ENCODE measurements at places on chromosomes 4 and X.
A peak's percentile ranks its signal among the peaks of the same experiment; 100 is the strongest.

DNA sequence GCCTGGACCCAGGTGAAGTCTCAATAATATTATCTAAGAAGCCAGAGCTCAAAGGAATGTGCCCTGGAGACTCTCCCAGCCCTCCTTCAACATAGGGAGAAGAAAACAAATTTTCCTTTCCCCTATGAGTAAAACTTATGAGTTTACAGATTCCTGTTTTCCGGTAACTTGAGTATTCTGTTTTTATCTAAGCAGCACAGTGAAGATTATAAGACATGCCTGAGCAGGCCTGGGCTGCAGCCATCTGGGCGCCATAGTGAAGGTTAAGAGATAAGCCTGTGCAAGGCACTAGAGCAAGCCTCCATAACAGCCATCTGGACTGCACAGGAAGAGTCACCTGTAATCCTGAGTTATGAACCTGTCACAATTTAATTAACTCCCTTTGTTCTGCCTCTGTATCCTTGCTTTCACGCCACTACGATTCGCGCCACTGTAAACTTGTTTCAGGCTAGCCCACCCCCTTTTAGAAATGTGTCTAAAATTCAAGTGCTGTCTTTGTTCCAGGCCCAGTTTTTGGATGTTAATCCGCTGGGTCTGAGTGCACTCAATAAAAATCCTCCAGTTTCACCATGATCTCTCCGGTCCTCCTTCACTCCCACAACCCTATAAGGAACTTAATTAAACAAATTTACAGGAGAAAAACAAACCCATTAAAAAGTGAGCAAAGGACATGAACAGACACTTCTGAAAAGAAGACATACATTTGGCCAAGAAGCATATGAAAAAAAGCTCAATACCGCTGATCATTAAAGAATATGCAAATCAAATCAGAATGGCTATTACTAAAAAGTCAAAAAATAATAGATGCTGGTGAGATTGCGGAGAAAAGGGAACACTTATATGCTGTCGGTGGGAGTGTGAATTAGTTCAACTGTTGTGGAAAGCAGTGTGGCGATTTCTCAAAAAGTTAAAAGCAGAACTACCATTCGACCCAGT, 189.5 kb downstream of the APBB2 start:
- DNase-seq = no peak

- DNase-seq = no peak
Observed at GRCh38 chr4:88718098-88718497, 20.5 kb upstream of the NAP1L5 start.

DNA sequence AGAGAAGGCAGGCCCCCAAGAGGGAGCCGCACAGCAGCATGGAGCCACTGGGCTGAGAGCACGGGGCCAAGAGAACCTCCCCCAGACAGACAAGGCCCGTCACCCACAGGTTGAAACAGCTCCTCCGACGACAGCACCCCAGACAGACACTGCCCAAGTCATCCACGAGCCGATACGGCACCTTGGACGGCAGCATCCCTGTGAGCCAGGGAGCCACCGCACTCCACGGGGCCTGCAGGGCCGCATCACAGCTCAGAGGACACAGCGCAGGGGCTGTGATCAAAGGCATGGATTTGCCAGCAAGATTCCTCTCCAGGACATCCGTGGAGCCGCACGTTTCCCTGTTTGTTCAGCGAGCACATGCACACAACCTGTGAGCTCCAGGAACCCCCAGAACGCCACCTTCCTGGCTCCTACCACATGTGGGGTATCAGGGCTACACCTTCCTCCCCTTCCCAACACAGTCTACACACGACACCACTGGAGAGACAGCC, 3.9 kb downstream of the CTBP1 start:
- no peak for DNase-seq

DNA sequence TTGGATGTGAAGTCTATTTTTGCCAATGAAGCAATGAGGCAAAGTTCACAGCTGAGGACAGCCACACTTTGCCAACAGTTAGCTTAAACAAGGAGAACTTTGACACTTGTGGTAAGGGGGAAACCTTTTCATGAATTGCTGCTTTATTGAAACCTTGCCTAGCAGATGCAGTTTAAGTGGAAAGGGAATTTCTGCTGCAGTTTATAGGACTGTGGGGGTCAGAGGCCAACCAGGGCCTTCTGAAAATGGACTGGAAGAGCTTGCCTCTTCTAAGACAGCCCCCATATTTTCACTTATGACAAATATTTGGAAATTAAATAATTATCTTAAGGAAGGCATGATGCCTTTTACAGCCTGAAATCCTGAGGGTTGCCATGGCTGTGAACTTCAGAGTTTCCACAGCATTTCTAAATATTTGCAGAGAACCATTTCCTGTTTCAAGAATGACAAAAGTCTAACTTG, 550.3 kb downstream of the RAB28 start:
- DNase-seq = no peak

GRCh38 chr4:87038837-87039615, 104.2 kb downstream of the AFF1 start:
- DNase-seq = peak; percentile 90

DNA sequence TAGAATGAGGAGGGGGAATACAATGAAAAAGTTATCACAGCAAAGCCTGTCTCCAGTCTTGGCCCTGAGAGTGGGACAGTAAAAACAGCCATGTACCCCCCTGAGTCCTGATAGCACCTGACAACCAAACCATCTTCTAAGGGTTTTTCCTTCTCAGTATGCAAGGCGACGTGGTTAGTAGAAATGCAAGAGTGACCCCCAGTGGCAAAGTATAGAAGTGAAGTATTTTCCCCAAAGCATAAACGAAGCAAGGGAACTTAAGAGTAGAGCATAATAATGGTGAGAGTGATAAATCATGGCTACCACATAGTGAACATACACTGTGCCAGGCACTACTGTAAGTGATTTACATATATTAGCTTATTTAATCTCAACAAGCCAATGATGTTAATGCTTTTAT, 52.8 kb downstream of the FAM47C start:
- peak; percentile 27 for DNase-seq

GRCh38 chrX:56113785-56114436, 118.2 kb upstream of the KLF8 start:
- DNase-seq = no peak

DNA sequence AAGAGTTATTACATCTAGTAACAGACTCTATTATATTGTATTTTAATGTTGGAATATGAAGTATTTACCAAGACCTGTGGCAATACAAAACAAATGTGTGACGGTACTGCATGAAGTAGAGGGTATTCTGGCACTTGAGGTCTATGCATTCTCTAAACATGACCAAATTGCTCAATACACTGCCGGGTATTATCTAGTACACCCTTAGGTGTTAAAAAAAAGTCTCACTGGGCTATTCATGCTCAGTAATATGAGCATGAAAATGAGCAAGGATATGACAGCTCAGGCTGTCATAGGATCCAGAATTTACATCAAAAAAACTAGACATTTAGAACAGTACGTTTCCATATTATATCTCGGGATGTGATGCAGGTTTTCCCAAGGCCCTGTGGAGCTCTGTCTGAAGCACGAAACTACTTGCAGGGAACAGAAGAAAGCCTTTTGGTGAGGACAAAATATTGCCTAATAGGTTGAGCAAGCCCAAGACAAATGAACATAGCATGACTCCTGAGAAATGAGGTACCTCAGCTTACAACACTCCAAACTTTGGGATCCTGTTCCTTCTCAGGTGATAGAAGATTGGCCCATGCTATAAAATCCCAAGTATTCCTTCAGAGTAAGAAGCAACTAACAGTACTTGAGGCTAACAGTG, 74.1 kb upstream of the MAOA start:
- no peak for DNase-seq

All from ELR (cell line).